ENCODE measurements at places on chromosomes 2 and 18.

- peak; percentile 87 for DNase-seq
These were observed 351.5 kb downstream of the TXNL1 start for GRCh38 chr18:56286775-56287325.

DNA sequence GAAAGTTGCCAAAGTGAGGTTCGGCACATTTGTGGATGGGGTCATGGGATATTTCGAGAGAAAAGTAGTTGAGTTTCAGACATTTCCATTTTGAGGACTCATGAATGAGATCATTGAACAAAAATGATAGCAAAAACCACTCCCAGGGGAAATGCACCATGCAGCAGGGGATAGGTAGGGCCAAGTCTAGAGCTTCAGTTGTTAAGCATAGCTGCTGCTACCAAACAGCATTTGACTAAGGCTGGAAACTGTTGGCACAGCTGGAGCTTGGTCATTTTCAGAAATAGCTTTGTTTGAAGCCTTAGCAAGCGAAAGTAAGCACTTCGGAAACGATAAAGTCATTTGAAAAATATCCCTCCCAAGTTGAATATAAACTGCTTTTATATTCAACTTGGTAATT, 431.8 kb downstream of the SOCS6 start:
- no peak for DNase-seq

DNA sequence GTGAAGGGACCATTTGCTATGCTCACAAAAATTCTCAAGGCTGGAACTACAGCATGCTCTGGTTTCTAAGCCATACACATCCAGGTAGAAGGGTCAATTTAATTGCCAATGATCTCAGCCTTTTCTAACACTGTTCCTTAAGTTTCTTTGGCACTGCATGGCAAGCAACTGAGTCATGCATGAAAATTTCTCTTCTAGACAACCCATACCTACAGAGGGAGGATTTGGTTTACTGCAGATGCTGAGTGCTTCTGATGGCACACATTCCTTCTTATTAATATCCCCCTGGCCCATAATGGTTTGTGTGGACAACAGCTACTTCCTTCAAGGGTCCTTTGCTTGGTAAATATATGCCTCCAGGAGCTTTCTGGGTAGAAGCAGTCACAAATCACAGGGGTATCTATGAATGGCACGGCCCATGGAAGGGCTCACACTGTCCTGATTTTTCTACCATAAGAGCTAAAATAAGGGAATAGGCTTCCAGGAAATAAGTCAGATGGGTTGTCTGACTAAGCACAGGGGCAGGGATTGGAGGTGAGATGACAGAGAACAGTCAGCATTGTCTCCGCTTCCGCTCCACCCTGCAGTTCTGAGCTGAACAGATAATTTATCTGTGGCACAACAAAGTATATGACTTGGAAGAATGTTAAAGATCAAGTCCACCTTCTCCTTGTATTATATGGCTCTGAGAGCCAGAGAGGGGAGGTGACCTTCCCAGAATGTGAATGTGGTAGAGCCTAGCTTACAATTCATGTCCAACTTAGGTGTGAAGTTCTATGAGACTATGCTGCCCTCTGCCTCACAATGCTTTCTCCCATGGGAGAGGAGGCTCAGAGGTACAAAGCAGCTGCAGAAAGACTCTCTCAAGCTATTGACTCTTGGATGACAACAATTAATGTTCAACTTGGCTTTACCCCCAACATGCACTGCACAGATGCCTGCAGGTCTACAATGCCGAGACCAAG, 199.2 kb upstream of the TNP1 start:
- no peak for DNase-seq

DNA sequence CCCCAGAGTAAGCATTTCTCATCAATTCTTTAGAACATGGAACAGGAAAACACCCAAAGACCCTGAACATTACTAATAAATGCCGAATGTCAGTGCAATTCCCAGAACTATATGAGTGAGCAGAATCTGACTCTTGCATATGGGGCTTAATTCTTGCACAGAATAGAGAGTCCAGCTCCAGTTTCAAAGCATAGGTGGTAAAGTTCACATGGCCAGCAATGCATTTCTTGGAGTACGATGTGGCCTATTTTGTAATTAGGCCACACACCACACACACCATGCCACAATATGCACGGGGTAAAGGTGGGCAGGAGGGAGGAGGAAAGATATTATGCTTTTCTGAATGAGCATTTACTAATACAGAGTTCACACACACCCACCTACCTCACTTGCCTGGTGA, 56.5 kb downstream of the PLA2R1 start:
- no peak for DNase-seq

DNA sequence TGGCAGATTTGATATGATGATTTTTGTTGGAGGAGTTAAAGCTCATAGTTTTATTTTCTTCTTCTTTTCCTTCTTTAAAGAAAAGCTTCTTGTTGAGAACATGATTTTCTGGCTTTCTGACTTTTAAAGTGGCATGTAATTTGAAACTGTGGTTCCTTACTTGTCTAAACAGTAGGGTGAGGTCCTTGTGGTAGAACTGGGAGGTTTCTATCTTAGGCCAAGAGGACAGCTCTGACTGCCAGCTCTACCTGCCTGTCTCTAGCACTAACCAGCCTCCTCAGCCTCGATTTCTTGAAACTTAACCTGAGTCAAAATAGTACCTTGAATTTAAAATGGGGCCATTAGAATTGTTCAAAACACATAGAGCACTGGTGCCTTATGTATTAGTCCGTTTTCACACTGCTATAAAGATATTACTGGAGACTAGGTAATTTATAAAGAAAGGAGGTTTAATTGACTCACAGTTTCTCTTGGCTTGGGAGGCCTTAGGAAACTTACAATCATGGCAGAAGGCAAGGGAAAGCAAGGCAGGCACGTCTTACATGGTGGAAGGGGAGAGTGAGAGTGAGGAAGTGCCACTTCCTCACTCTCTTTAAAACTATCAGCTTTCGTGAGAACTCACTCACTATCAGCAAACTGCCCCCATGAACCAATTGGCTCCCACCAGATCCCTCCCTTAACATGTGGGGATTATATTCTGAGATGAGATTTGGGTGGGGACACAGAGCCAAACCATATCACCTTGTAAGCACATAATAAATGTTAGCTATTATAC, 119.0 kb downstream of the CERS6 start:
- peak; percentile 15 for DNase-seq

GRCh38 chr2:162992828-162993227, 154.3 kb upstream of the KCNH7 start:
- no peak for DNase-seq

DNA sequence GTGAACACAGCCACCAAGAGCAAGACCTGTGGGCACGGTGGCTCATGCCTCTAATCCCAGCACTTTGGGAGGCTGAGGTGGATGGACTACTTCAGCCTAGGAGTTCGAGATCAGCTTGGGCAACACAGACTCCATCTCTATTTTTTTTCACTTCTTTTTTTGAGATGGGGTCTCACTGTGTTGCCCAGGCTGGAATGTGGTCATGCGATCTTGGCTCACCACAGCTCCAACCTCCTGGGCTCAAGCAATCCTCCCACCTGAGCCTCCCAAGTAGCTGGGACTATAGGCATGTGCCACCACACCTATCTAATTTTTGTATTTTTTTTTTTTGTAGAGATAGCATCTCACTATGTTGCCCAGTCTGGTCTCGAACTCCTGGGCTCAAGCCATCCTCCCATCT, 54.4 kb upstream of the SPRED2 start:
- no peak for DNase-seq

- DNase-seq: no peak
These were observed 83.6 kb upstream of the BCL2L11 start for GRCh38 chr2:111037128-111037527.

- peak; percentile 10 for DNase-seq
These were observed 109.1 kb downstream of the RIF1 start for GRCh38 chr2:151518802-151519201.

GRCh38 chr18:10784596-10785202, 258.9 kb downstream of the NAPG start:
- no peak for DNase-seq

DNA sequence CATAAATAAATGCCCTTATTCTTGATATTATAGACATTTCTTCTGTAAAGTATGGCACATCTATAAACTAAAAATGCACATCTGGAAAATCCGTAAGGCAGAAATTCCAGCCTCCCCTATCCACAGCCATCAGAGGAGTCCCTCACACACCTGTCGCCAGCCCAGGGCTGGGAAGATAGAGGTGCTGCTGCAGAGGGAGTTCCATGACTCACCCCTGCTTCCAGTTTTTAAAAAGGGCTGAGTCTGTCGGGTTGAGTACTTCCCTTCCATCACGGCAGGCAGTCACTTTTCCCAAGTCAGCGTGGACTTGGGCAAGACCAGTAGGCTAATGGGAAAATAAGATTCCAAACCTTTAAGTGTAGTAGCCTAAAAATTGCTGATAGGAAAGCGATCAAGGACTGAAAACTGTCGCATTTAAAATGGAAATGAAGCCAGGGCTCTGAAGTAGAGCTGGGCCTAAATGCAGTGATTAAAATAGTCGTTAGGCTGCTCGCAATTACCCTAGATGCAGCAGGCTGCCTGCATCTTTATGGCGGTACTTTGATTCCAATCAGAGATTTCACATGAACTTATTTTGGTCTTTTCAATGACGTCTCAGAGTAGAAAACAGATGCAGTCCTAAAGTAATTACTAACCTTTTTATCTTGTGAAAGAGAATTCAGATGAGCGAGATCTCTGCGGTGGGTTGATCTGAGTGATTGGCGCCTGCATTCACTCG, 280.5 kb downstream of the AGAP1 start:
- no peak for DNase-seq

DNA sequence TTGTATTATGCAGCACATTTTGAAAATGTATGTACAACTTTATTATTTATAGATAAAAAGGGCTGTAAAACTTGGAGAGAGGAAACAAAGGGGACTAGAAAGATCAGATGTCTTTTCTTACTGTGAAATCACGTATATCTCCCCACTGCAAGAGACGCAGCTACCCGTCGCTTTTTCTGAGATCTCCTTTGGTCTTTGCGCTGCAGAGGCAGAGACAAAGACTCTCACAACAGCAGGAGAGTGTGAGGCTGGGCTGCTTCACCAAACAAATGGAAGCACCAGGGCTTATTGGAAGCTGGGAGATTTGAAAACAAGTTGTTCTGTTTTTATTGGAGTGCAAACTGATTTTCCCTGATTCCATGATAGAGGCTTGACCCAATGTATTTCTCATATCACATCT, 129.0 kb upstream of the PARD3B start:
- DNase-seq: no peak

- peak; percentile 82 for DNase-seq
These were observed 367.1 kb downstream of the ZEB2 start for GRCh38 chr2:144152817-144153271.

DNA sequence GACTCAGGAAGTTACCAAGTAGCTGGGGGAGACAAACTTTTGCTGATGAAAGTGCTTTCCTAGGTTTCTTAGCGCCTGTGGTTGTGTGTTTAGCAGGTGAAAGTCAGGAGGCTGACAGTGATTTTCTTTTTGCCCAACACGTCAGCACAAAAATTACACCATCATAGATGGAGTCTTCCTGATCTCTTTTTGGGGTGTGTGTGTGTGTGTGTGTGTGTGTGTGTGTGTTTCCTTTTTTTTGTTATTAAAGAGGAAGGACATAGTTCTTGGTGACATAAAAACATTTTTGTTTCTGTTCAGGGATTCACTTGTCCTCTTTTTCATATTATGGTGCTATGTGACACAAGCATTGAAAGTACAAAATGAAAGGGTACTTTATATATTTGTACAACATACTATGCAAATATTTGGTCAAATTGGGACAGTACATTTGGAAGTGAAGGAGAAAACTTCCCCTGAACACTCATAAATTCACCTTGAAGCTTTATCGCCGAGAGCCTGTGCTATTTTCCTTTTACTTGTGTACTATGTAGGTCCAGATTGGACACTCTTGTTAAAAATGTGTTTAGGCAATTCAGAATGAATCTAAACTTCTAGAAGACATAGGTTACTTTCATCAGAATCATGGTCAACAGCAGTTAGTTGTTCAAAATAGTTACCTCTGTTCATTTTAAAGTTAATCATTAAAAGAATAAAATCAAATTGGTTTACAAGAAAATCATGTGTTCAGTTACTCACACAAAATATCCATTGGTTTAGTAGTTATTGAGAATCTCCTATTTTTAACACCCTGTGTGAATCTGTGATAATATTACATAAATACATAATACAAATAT, 491.9 kb downstream of the IRS1 start:
- DNase-seq: no peak

DNA sequence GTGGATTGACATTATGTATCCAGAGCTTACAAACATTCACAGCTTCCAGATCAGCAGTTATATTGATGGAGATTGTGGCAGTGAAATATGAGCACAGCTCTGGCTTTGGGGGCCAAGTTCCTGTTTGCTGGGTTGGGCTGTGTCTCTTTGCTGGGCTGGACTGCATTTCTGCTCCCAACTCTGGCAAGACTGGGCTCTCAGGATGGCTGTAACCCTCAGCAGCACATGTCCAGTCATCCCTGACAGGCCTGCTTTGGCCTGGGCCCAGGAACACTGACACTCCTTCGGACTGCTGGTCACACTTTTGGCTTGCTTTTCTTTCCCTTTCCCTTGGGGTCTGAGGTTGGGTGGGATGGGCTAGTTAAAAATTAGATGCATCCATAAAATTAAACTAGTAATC, 17.9 kb upstream of the VPS4B start:
- DNase-seq: peak; percentile 11

- no peak for DNase-seq
These were observed 83.9 kb downstream of the THNSL2 start for GRCh38 chr2:88253997-88254396.

GRCh38 chr2:47508641-47509040, 105.7 kb downstream of the MSH2 start:
- no peak for DNase-seq

DNA sequence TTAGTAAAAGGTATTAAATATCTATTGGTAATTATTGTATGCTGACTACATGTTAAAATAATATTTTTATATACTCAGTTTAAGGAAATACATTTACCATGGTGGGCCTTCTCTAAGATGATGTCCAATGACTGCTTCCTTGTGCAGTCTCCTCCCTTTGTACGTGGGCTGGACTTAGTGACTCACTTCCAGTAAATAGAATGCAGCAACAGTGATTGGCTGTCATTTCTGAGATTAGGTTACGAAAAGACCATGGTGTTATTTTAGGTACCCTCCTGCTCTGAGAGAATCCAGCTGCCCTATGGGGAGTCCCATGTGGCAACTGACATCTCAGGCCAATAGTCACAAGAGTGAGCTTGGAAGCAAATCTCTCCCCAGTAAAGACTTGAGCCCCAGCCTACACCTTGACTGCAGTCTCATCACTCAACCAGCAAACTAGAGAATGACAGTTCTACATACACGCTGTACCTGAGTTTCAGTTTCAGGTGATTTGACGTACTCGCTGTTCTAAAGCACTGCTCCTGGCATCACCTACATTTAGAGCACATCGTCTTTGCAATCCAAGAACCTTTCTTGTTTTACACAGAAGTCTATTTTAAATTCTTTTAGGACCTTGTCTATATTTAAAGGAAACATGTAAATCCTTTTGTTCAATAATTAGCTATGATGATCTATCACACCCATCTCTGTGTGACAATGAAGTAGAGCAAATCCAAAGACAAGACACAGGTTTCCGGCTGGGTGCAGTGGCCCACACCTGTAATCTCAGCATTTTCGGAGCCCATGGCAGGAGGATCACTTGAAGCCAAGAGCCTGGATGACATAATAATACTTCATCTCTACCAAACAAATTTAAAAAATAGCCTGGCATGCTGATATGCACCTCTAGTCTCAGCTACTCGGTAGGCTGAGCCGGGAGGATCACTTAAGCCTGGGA, 87.2 kb downstream of the COBLL1 start:
- DNase-seq: no peak

Data from IMR-90 (cell line).